Glutamatergic neuron (in vitro differentiated cells): ENCODE measurements at places on chromosomes 3 and 15.

DNA sequence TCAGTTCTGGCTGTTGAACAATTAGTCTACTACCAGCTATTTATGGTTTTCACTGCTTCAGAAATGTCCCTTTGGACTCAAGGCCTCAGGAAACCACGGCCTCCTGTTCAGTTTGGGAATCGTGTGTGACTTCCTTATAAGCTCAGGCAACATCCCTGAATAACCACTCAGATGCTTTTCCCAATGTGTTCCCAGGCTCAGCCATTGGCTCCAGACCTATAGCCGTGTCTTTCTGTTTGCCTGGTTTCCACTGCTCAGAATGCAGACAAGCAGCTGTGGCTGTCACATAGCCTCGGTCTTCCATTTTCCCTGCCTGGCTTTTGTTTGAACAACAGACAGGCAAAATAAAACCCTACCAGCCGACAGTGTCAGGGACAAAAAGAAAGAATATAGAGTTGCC lies 63.2 kb upstream of the ATP2B2 start:
- DNase-seq, result no peak

- DNase-seq, result no peak
Measured at GRCh38 chr3:196638861-196639482, 522 bp upstream of the NRROS start.

DNA sequence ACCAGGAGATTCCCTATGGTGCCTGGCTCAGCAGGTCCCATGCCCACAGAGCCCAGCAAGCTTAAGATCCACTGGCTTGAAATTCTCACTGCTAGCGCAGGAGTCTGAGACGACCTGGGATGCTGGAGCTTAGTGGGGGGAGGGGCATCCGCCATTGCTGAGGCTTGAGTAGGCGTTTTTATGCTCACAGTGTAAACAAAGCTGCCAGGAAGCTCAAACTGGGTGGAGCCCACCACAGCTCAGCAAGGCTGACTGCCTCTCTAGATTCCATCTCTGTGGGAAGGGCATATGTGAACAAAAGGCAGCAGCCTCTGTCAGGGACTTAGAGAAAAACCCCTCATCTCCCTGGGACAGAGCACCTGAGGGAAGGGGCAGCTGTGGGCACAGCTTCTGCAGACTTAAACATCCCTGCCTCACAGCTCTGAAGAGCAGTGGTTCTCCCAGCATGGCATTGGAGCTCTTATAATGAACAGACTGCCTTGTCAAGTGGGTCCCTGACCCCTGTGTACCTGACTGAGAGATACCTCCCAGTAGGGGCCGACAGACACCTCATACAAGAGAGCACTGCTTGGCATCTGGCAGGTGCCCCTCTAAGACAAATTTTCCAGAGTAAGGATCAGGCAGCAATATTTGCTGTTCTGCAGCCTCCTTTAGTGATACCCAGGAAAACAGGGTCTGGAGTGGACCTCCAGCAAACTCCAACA lies 231.5 kb upstream of the SETMAR start:
- DNase-seq, result peak; percentile 18

DNA sequence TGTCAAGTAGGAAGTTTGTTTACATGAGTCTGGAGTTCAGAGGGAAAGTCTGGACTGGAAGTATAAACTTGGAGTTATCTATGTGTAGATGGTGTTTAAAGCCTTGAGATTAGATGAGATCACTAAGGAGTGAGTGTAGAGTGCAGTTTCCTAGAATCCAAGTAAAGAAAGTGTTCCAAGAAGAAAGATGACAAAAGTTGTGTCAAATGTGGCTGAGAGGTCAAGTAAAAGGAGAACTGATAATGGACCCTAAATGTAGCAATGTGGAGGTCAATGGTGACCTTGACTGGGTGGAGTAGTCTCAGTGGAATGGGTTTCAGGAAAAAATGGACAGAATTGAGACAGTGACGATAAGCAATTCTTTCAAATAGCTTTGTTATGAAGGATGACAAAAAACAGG lies 39.9 kb upstream of the ULK4 start:
- DNase-seq, result no peak

DNA sequence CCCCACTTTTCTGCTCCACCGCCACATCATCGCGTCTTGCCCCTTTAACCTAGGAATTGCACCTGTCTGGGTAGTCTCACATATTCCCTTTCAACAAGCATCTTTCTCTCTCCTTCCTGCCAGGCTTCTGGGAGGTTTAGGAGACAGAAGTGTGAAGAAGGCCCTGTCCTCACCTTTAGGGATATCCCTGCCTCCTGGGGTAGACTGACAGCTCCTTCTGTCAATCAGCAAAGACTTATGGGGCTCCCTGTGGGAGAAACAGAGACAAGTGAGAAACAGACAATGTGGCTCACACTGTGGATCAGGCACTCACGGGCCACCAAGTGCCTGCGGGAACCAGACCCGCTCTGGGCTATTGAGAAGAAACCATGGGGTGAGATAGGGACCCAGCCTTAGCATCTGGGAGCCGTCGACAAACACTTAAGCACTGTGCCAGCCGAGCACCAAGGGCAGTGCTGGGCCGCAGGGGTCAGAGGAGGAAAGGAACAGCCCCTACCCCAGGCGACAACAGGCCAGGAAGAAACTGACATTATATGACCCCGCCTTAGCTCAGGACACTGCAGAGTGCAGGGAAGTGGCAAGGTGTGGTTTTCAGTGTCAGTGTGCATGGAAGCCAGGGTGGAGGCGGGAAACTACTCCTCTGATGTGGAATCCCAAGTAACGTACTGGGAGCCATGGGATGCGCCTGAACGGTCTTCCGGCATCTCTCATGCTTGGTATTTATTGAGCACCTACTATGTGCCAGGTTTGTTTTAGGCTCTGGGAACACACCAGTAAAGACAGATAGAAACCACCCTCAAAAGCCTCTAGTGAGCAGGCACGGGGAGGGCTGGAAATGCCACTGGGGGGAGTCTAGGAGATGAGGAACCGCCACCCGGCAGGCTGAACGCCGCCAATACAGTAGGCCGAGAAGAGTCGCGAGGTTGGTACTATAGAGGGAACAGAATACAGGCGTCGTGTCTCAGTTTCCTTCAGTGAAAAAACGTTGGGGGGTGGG lies 1.8 kb downstream of the EFCC1 start:
- no peak for DNase-seq
